ENCODE measurements at places on chromosomes 5 and 9. TPM values are rescaled to one million over a fixed set of nuclear protein-coding genes. Genes with fewer than 3 reads are reported as not detected.

DNA sequence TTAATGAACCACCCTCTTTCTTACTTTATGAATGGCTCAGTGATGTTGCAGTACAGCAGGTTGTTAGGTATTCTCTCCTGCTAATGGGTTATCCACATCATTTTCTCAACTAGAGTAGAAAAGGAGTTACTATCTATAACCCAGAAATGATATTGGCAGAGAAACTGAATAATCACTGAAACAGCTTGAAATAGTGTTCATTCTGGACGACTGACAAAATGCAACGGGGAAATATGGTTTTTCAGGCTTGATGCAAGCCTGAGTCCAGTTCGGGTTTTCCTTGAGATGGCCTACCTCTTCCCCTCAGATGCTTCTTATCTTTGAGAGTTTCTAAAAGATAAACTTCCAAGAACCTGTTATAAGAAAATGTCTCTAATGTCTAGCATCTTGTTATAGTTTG, 187.3 kb downstream of the RAB3C start:
- H3K27me3 ChIP-seq: no peaks in the 10 kb centered on the region
- no peak overlapping the region for H3K27ac ChIP-seq
- H3K36me3 ChIP-seq: no peaks in the 10 kb centered on the region
- no peaks in the 10 kb centered on the region for H3K4me1 ChIP-seq
- DNase-seq: no peak

DNA sequence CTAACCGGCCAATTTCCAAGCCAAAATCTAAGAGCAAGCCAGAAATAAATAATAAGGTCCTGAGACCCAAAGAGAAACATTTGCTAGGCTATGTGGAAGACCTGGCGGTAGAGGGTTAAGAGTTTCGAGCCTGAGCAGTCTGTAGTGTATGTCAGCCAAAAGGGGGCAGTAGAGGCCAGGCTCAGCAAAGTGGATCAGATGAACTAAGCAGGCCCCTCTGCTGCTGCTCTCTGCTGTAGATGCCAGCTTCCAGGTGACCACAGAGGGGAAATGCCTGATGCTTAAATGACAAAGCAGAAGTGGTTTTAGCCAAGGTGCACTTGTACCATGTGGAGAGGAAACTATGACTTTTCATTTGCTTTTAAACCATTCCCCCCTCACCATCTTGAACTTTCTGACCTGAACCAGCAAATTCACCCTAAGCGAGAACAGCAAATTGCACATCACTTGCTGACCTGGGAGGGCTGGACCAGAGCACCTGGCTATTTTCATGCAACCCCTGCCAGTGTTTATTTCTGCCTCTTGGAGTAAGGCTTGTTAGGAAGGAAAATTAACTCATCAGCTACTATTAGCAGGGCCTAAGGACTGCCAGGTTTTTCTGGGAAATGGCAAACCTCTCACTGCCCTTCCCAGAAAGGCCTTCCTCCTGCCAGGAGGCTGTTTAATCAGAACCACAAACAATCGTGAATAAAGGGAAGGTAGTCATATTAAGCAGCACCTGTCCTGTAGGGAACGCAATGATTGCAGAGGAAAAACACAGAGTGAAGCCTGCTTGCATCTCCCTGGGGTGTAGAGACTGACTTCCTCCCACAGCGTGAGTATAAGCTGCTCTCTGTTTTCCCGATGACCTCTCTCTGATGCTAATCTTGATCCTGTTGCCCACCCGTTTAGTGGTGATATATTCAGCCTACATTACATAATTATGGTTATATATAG, 818.2 kb downstream of the TLR4 start:
- H3K36me3 ChIP-seq: no peaks in the 10 kb centered on the region
- H3K27ac ChIP-seq: no peak overlapping the region
- DNase-seq: peak; percentile 51
- H3K4me1 ChIP-seq: no peaks in the 10 kb centered on the region

- H3K4me1 ChIP-seq: no peaks in the 10 kb centered on the region
- H3K36me3 ChIP-seq: no peaks in the 10 kb centered on the region
- DNase-seq: no peak
Measured at GRCh38 chr5:127003798-127004495, 26.4 kb downstream of the MARCHF3 start.

DNA sequence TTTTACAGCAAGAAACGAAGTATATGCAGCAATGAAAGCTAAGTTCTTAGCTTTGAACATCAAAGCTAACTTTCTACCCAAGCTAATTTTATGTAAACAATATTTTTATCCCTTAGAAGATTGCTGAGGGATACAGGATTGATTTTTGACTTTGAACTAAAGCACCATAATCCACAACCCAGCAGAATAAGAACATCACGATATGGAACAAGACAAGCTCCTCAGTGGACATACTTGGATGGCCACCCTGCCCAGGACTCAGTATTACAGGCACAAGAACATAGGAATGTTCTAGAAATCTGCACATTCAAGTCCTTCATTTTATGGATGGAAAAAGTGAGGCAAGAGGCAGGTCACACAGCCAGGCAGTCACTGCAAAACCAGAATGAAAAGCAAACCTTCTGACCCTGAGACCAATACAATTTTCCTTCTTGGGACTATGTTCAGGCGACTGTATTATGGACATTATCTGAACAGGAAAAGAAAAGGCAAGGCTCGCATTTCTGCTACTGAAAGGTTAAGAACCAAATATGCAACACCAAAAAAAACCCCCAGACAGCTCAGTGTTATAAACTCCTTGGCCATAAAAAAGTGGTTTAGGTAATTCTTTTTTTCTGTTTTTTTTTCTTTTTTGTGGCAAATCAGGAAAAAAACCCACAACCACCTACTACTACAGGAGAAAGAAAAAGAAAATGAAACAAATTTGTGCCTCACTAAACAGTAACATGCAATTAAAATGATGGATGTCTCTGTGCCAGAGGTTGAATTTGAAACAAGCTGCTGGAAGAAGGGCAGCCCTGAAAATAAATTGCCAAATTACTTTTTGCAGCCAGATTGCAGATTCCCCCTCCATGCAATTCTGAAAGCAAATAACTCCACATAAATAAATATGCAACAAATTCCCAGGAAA, 25.4 kb downstream of the EPB41L4B start:
- no peak overlapping the region for H3K27ac ChIP-seq
- peaks cover 11% of the 10 kb centered on the region for H3K27me3 ChIP-seq
- H3K4me3 ChIP-seq: no peak overlapping the region

Gene PCDHB6
- total RNA-seq: 9.1 TPM

- no peaks in the 10 kb centered on the region for H3K27me3 ChIP-seq
- no peak overlapping the region for H3K27ac ChIP-seq
- H3K4me3 ChIP-seq: no peak overlapping the region
- DNase-seq: no peak
- no peaks in the 10 kb centered on the region for H3K36me3 ChIP-seq
Measured at GRCh38 chr5:102750151-102750834, 4.8 kb upstream of the PAM start.

Gene TAS2R1
- total RNA-seq: not detected

Gene DNAJC21
- total RNA-seq: 55.0 TPM

Gene COQ4
- total RNA-seq: 58.2 TPM

- DNase-seq: no peak
- H3K27ac ChIP-seq: no peak overlapping the region
- peaks cover 2% of the 10 kb centered on the region for H3K4me1 ChIP-seq
- no peaks in the 10 kb centered on the region for H3K36me3 ChIP-seq
Measured at GRCh38 chr5:168585119-168585856, 6.1 kb upstream of the PANK3 start.

DNA sequence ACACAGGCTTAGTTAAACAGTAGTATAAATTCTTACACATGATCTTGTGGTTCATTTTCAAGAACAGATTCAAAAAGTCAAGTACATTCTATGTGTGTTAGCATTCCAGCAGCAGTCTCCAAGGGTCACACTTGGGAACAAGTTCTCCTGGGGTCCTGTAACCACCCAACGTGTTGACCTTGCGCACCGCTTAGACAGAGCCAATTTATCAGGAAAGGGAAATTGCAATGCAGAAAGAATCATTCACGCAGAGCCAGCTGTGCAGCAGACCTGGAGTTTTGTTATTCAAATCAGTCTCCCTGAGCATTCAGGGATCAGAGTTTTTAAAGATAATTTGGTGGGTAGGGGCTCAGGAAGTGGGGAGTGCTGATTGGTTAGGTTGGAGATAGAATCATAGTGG, 8.5 kb upstream of the RXFP3 start:
- H3K36me3 ChIP-seq: no peaks in the 10 kb centered on the region
- H3K27ac ChIP-seq: no peak overlapping the region
- no peaks in the 10 kb centered on the region for H3K27me3 ChIP-seq
- H3K4me1 ChIP-seq: no peaks in the 10 kb centered on the region
- no peak overlapping the region for H3K4me3 ChIP-seq

DNA sequence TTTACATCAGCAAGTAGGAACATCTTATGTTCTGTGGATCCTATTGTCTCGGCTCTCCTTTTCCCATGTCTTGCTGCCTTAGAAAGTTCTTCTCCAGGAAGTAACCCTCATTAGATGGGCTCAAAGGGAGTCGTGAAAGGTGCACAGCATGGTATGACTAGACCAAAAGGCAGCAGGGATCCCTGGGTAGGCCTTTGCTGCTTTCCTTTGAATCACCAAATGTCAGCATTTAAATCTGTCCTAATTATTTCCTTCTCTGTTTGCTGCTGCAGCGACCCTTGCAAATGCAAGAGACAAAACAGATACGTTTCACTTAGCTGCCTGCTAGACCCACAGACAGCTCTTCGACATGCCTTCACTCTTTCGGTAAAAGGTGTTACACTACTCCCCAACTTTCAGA, 218.4 kb downstream of the ACTL7B start:
- no peaks in the 10 kb centered on the region for H3K36me3 ChIP-seq
- no peak overlapping the region for H3K4me3 ChIP-seq
- no peaks in the 10 kb centered on the region for H3K4me1 ChIP-seq
- H3K27me3 ChIP-seq: no peaks in the 10 kb centered on the region
- DNase-seq: peak; percentile 72

DNA sequence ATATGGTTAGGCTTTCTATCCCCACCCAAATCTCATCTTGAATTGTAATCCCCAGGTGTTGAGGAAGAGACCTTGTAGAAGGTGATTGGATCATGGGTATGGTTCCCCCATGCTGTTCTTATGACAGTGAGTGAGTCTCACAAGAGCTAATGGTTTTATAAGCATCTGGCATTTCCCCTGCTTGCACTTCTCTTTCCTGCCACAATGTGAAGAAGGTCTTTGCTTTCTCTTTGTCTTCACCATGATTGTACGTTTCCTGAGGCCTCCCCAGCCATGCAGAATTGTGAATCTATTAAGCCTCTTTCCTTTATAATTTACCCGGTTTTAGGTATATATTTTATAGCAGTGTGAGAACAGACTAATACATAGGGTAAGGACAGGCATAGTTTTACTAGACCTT, 334.5 kb downstream of the TLR4 start:
- no peak for DNase-seq
- H3K27me3 ChIP-seq: no peaks in the 10 kb centered on the region
- H3K4me1 ChIP-seq: no peaks in the 10 kb centered on the region
- H3K27ac ChIP-seq: no peak overlapping the region

Gene SPATA31C1
- not detected for total RNA-seq

DNA sequence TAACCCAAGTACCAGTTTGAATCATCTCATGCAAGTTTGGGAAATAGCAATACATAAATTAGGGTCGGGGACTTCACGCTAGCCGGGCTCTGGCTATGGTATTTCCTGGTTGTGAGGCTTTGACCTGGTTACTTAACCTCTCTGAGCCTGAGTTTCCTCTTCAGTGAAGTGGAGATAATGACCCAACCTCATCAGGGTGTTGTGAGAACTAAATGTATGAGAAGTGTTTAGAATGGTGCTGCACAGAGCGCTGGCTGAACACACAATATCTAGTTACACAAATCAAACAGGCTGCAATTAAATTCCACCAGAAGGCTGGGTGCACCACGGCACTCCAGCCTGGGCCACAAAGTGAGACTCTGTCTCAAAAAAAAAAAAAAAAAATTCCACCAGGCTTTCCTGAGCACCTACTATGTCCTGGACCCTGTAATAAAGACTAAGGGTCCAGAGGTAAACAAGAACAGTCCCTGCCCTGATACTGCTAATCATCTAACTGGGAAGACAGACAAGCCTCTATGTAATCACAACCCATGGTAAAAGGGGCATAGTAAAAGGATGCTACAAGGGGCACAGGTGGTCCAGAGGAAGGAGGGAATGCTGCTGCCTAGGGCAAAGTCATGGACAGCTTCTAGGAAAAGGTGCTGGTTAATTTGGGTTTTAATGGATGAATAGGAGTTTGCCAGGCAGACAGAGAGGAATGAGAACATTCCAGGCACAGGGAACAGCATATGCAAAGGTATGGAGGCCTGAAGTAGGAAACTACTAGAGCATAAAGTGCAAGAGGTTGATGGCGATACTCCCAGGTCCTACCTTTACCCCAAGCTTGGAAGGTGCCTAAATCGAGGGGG, 27.7 kb downstream of the DUSP1 start:
- H3K4me1 ChIP-seq: peaks cover 10% of the 10 kb centered on the region
- no peak overlapping the region for H3K27ac ChIP-seq
- H3K4me3 ChIP-seq: no peak overlapping the region

GRCh38 chr9:111068771-111069170, 30.5 kb upstream of the LPAR1 start:
- H3K27me3 ChIP-seq: no peaks in the 10 kb centered on the region
- no peak for DNase-seq
- H3K27ac ChIP-seq: no peak overlapping the region
- peaks cover 17% of the 10 kb centered on the region for H3K4me1 ChIP-seq

GRCh38 chr5:150139334-150139733, 16.3 kb downstream of the PDGFRB start:
- H3K4me3 ChIP-seq: no peak overlapping the region
- no peak overlapping the region for H3K27ac ChIP-seq
- peaks cover 41% of the 10 kb centered on the region for H3K4me1 ChIP-seq

GRCh38 chr5:6496207-6496584, 47.5 kb downstream of the UBE2QL1 start:
- H3K36me3 ChIP-seq: no peaks in the 10 kb centered on the region
- H3K4me3 ChIP-seq: no peak overlapping the region
- DNase-seq: no peak
- no peaks in the 10 kb centered on the region for H3K4me1 ChIP-seq
- H3K27ac ChIP-seq: no peak overlapping the region

Gene PSAT1
- total RNA-seq: 217 TPM

GRCh38 chr9:135662758-135663450, at the start of gene LCN9:
LCN9 (plus strand) TSS chr9:135663309; CDS start chr9:135663322, 13 bp downstream.
- DNase-seq: peak; percentile 26
- peaks cover 3% of the 10 kb centered on the region for H3K27me3 ChIP-seq
- no peak within 1 kb of the TSS for H3K4me3 ChIP-seq
- no peaks in the 10 kb centered on the region for H3K4me1 ChIP-seq
- H3K27ac ChIP-seq: no peak within 1 kb of the TSS

- H3K27ac ChIP-seq: no peak overlapping the region
- peaks cover 8% of the 10 kb centered on the region for H3K36me3 ChIP-seq
- no peak for DNase-seq
Measured at GRCh38 chr5:6594066-6594465, 38.8 kb downstream of the NSUN2 start.

DNA sequence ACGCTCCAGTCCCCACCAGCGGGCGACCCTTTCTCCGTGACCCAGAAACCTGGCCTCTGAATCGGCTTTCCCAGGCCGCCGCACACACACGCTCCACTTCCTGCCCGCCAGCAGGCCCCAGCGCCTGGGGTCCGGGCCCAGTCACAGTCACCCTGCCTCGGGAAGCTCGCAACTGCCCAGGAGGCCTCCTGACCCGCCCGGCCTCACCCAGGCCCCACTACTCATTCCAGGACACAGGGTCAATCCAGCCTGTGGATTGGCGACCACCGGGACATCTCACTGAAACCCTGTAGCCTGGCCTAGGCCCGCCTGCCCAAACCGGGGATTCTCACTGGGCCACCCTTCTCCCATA, 2.7 kb upstream of the IRX4 start:
- H3K4me1 ChIP-seq: peaks cover 10% of the 10 kb centered on the region
- no peak overlapping the region for H3K4me3 ChIP-seq
- DNase-seq: no peak
- peaks cover 97% of the 10 kb centered on the region for H3K27me3 ChIP-seq

Gene MRPS27
- 83.2 TPM for total RNA-seq

Gene C9
- not detected for total RNA-seq
